Bronchus fibroblast of lung (primary cell): ENCODE measurements at places on chromosomes 3 and 15. TPM values are rescaled to one million over a fixed set of nuclear protein-coding genes. Genes with fewer than 3 reads are reported as not detected.

CACNA2D2 gene
- 0.15 and 0.17 TPM in 2 replicates for total RNA-seq

PCLAF gene
- 40.7 and 44.2 TPM in 2 replicates for total RNA-seq

PCOLCE2 gene
- total RNA-seq, result 1.3 and 1.5 TPM in 2 replicates

HRG gene
- not detected in 2 replicates for total RNA-seq

TIMP4 gene
- total RNA-seq, result 10.9 and 11.3 TPM in 2 replicates

PLAAT1 gene
- total RNA-seq, result not detected in 2 replicates
